ENCODE measurements at places on chromosomes 2 and 18.

DNA sequence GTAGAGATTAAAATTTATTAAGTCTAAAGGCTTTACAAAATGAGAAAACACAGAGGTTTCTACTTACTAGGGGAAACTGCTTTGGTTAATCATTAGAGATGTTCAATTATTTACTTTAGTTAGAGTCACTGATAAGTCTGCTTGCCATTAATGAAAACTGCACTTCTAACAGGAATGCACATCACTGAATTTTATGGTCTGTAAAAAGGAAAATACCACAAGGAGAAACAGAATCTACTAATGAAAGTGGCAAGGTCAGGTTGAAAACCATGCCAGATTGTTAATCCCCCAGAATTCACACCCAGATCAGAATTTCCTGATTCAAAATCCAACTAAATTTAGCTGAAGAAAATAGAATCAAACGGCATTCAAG, 90.5 kb upstream of the GRB14 start:
- H3K36me3 ChIP-seq: no peaks in the 10 kb centered on the region
- H3K4me3 ChIP-seq: no peak overlapping the region
- H3K4me1 ChIP-seq: no peaks in the 10 kb centered on the region
- no peaks in the 10 kb centered on the region for H3K27me3 ChIP-seq
- H3K27ac ChIP-seq: no peak overlapping the region

- H3K4me3 ChIP-seq: no peak overlapping the region
- H3K27ac ChIP-seq: no peak overlapping the region
- no peak for DNase-seq
- no peaks in the 10 kb centered on the region for H3K4me1 ChIP-seq
- H3K27me3 ChIP-seq: no peaks in the 10 kb centered on the region
- no peaks in the 10 kb centered on the region for H3K36me3 ChIP-seq
Observed at GRCh38 chr2:98379311-98380202, 33.3 kb downstream of the CNGA3 start.

GRCh38 chr18:63579616-63580015, 7.5 kb upstream of the SERPINB13 start:
- no peaks in the 10 kb centered on the region for H3K27me3 ChIP-seq
- H3K4me3 ChIP-seq: no peak overlapping the region
- H3K4me1 ChIP-seq: no peaks in the 10 kb centered on the region
- no peak for DNase-seq

- H3K36me3 ChIP-seq: no peaks in the 10 kb centered on the region
- H3K27ac ChIP-seq: no peak overlapping the region
- no peaks in the 10 kb centered on the region for H3K4me1 ChIP-seq
- H3K4me3 ChIP-seq: no peak overlapping the region
- H3K27me3 ChIP-seq: no peaks in the 10 kb centered on the region
Observed at GRCh38 chr2:69667805-69668382, 24.4 kb upstream of the AAK1 start.

DNA sequence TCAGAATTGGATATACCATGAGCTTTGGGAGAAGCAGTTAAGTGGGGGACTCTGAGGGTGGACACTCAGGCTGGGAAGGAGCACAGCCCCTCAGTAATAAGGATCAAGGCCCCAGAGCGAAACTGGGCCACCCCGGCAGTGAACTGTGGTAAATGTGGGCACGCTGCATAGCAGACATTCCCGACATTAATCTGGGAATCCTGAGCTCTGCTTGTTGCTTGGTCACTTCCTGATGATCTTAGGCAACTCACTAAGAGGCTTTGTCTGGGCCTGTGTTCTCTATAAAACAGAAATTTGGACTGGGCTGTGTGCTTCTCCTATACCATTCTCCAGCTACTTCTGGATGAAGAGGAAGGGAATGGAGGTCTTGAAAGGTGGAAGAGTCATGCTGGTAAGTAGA, 4.8 kb downstream of the TGFBRAP1 start:
- H3K4me1 ChIP-seq: no peaks in the 10 kb centered on the region
- no peaks in the 10 kb centered on the region for H3K36me3 ChIP-seq
- no peak overlapping the region for H3K27ac ChIP-seq
- no peaks in the 10 kb centered on the region for H3K27me3 ChIP-seq

- H3K27me3 ChIP-seq: no peaks in the 10 kb centered on the region
- no peaks in the 10 kb centered on the region for H3K36me3 ChIP-seq
- H3K4me1 ChIP-seq: no peaks in the 10 kb centered on the region
- H3K4me3 ChIP-seq: no peak overlapping the region
- no peak overlapping the region for H3K27ac ChIP-seq
Observed at GRCh38 chr2:187177253-187177652, 270.8 kb downstream of the CALCRL start.

DNA sequence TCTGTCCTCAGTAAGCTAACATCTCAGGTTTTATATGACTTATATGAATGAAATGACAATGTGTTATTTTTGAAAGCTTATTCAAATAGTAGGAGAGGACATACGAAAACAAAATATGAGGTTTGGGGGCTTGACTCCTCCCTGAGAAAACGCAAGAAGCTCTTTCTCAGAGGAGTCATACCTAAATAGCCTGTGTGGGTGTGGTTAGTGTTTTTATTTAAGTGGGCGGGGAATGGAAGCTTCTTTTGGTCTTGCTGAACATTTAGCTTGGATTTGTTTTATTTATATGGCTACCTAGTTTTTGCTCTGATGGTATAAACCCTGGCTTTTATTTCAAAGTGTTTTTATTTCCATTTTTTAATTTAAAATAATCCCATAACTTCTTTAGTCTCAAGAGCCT, 72.1 kb upstream of the DSG1 start:
- no peaks in the 10 kb centered on the region for H3K36me3 ChIP-seq
- no peaks in the 10 kb centered on the region for H3K4me1 ChIP-seq
- DNase-seq: no peak
- no peak overlapping the region for H3K27ac ChIP-seq
- H3K27me3 ChIP-seq: no peaks in the 10 kb centered on the region
- no peak overlapping the region for H3K4me3 ChIP-seq

- H3K4me3 ChIP-seq: no peak overlapping the region
- DNase-seq: no peak
- H3K36me3 ChIP-seq: no peaks in the 10 kb centered on the region
- no peaks in the 10 kb centered on the region for H3K4me1 ChIP-seq
Observed at GRCh38 chr2:112618383-112618782, 27.4 kb upstream of the SLC20A1 start.

GRCh38 chr2:3293221-3293620, 84.4 kb downstream of the EIPR1 start:
- H3K36me3 ChIP-seq: no peaks in the 10 kb centered on the region
- H3K27me3 ChIP-seq: no peaks in the 10 kb centered on the region
- no peak for DNase-seq
- no peak overlapping the region for H3K4me3 ChIP-seq
- H3K4me1 ChIP-seq: no peaks in the 10 kb centered on the region

Measured in uterus (tissue), 4 donors.